Stimulated activated effector memory CD8-positive, alpha-beta T cell treated with anti-CD3 and anti-CD28 coated beads, Interleukin-12 subunit alpha, Interleukin-12 subunit beta, amount 100 ng/mL, for 72 hours (primary cell): ENCODE measurements at places on chromosomes 4 and X.

GRCh38 chr4:155807021-155807420 is 48.2 kb downstream of the GUCY1B1 start:
- no peak for DNase-seq

- no peak for DNase-seq
Measured at GRCh38 chr4:172654457-172654856, 514.2 kb upstream of the GALNT7 start.

DNA sequence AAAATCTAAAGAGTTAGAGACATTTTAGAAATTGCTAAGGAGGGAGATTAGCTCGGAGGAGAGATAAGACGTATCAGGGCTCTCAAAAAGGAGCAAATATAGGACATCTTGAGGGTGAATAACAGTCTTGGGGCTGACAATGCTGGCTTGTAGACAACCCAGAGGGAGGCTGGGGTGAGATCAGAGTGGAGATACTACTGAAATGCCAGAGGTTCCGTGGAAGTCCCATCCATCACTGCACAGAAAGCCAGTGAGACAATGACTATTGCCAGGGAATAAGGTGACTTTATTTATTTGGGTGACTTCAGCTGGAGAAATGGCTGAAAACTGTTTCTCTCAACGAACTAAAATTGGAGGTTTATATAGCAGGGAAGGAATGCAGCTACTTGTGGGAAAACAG is 838.1 kb upstream of the AGA start:
- no peak for DNase-seq

- no peak for DNase-seq
Measured at GRCh38 chr4:147480891-147481576, at the start of gene EDNRA. Gene EDNRA, plus strand, starts transcription at chr4:147481097. Its CDS starts 4,585 bp downstream, at chr4:147485682.

DNA sequence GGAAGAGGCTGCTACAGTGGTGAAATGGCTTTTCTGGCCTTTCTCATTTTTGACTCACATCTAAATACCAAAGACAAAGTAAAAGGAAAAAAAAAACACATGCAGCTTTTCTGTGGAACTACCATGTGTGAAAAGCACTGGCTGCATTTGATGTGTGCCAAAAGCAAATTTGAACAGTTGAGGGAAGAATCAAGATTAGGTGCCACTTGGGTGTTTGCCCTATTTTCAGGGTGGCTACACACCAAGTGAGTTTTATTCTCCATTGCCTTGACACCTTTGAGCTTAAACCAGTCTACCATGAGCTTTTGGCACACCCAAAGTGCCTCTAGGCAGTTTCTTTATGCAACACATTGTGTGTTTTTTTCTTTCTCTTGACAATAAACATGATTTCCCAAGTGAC is 423.9 kb downstream of the FAM133A start:
- DNase-seq, result no peak

DNA sequence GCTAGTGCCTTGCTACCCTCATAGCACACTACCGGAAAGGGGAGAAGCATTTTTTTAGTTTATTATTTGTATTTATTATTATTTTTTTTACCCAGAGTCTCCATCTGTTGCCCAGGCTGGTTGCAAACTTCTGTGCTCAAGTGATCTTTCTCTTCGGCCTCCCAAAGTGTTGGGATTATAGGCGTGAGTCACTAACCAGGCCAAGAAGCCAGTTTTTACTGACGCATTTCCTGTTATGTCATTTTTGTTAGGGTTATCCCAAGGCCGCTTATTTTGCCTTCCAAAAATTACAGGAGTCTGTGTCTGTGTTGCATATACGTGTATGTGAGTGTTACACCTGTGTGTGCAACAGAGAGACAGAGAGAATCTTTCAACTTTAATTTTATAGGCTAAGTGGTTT is 404.5 kb downstream of the GBA3 start:
- no peak for DNase-seq

GRCh38 chrX:148501386-148502066 is 1.1 kb downstream of the AFF2 start:
- no peak for DNase-seq

DNA sequence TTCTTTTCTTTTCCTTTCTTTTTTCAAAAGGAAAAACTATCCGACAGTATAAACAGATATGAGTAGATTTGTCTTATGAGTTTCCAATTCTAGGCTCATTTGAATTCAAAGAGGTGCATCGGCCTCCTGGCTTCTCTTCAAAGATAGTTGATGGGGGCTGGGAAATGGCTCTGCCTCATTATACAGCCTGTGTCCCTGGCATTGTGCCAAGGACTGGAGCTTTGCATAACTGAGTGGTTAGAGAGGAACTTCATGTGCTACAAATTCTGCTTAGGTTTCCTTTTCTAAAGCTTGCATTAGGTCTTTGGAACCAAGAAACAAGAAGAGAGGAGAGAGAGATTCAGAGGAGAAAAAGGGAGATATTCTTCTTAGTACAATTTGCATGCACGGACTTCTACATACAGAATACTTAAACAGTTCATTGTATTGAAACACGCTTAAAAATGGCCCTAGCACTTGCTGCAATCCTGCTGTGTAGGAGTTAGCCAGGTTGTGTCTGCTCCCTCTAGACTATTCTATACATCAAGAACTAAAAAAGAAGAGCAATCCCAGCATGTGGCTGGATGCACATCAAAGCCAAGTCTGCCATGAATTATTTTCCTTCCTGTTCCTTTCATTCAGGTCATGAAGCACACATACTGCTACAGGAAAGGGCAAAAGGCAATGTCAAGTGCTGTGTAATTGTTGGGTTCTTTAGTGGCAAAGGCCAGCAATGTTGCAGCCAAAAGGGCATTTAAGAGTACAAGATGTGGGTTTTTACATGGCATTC is 70.9 kb downstream of the INTS12 start:
- no peak for DNase-seq

DNA sequence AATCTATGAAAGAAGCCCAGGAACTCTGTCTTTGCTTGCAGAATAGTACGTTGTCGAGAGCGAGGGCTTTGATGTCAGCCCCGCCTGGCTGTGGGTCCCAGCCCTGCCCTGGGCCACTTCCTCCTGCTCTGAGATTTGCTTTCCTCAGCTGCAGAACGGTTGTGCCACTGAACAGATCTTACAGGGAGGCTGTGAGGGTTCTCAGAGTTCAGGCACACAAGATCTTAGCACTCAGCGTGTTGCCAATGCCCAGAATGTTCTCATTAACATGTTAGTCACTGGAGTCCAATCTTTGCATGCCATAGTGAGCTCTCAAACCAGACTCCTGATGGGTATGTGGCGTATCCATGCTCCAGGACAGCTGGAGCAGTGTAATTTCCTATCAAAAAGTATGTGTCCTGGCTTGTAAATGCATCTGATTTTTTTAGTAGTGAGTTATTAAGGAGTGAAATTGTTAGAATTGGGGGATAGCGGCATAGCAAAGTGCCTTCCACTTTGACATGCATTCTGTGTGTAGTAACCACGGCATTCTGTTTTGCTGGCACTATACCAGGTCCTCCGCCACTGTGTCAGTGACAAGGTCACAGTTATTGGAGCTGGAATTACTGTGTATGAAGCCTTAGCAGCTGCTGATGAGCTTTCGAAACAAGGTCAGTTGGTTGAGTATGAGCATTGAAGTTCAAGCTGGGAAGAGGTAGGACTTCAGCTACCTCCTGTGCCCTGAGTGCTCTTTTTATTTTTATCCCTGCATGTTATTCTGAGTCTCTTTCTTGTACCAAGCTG is 31.6 kb downstream of the TKTL1 start:
- no peak for DNase-seq

- DNase-seq, result no peak
Measured at GRCh38 chrX:71577682-71578081, 555 bp upstream of the GCNA start.
